ENCODE measurements at places on chromosomes 6 and 20.

DNA sequence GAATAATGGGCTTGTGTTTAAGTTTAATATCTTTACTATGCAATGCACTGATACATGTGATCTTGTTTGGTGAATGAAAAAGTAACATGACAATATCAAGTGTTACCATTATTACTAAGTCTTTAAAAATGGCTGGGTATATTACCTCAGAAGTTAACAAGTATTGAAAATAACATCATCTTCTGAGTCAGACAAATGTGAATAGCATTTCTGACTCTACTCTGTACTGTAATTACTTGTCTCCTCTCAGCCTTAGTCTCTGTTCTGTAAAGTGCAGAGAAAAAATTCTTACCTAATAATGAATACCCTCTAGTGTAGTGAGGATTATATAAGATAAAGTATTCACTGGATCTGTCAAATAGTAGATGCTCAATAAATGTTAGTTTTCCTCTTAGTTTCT lies 47.0 kb upstream of the GCLC start:
- DNase-seq = no peak

GRCh38 chr20:45209924-45210323 lies 3.1 kb downstream of the SEMG1 start:
- DNase-seq = no peak

- DNase-seq = peak; percentile 0
Measured at GRCh38 chr6:68777956-68778355, 142.9 kb downstream of the ADGRB3 start.

- no peak for DNase-seq
Measured at GRCh38 chr6:42140756-42141602, 1.4 kb downstream of the C6orf132 start.

- DNase-seq = no peak
Measured at GRCh38 chr20:13121840-13122515, 99.1 kb upstream of the ISM1 start.

DNA sequence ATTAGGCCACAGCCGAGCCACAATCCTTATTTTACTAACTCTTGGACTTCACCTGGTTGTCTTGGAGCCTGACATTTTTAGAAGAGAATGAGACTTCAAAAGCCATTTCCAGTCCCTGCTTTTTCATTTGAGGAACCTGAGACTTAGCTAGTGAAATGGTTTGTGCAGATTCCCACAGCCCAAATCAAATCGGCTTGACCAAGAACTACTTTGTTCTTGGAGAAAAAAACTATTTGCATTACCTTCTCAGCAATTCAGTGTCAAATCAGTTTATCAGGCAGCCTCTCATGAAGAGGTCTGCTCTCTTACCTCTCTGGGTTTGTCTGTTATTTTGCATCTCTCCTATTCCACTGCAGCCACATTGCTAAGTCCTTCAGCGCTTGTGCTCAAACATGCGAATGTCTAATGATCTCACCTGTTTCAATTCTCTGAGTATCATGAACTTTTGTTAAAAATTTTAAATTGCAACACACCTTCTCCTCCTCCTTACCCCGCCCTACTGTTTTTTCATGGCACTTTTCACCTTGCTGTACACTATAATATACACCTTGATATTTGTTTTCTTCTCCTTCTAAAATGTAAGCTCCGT lies 573 bp upstream of the IFNGR1 start:
- DNase-seq = no peak

DNA sequence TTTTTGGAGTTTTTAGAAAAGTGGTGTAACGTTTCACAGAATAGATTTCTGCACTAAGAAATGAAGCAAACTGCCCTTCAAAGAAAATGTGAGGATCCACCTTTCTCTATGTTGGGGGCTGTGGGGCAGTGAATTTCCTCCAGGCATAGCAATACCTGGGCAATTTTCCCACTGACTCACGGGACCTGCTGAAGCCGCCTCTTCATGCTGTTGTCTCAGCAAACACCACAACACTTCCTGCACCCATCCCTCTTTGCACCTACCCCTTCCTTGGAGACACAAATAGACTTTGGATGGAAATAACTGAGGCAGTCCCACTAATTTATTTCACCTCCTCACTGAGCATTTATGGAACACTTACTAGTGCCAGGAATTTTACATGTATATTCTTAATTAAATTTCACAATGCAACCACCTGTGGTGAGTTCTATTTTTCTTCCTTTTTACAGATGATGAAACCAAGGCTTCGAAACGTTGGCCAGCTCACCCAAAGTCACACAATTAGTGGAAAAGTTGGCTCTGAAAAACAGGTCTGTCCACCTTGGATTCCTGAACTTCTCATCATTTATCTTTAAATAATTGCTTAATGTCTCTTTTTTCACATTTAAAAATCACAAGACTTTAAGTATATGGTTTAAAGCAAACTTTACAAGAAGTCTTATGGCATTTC lies 17.2 kb upstream of the ADGRF1 start:
- no peak for DNase-seq

- DNase-seq = peak; percentile 83
Measured at GRCh38 chr20:62576815-62577489, 65.4 kb upstream of the SLCO4A1 start.

DNA sequence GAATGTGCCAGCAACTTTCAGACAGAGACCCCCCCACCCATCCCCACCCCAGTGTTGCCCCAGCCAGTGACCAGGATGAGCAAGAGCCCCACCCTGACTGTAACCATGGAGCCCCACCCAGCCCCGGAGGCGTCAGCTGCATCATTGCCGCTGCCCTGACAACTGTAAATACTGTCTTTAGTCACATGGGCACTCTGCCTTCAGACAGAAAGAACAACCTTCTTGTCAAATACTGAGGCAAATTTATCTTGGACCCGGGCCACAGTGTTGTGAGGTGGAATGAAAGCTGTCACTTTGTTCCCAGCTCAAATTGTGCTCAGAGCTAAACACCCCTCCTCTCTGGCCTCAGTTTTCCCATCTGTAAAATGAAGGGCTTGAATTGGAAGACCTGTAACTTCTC lies 23.7 kb downstream of the MOCS3 start:
- no peak for DNase-seq
